ENCODE measurements at places on chromosomes 13 and 19.

GRCh38 chr19:3115916-3116602 lies 19.8 kb upstream of the GNA15 start:
- no peak for DNase-seq

DNA sequence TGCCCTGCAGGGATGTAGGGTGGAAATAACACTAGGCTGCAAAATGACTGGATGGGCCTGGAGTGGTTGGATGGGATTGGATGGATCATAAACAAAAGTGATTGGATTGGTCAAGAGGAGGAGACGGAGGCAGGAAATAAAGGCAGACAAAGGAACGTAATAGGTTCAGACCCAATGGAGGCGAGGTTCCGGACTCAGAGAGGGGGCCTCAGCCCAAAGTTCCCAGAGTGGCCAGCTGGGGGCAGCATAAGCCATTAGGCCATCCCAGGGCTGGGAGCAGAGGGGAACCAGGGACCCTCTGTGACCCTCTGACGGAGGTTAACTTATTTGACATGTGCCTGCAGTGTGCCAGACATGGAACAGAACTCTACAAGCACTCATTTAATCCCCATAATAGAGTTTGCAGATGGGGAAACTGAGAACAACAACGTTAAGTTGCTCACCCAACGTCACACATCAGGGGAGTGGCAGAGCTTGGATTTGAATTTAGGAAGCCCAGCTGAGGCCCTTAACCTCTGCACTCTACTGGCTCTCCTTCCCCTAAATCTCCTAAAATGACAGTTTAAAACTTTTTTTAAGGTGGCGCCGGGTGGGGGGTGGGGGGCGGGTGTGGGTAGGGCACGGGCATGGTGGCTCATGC lies 15.3 kb upstream of the MAP1S start:
- DNase-seq, result peak; percentile 78

DNA sequence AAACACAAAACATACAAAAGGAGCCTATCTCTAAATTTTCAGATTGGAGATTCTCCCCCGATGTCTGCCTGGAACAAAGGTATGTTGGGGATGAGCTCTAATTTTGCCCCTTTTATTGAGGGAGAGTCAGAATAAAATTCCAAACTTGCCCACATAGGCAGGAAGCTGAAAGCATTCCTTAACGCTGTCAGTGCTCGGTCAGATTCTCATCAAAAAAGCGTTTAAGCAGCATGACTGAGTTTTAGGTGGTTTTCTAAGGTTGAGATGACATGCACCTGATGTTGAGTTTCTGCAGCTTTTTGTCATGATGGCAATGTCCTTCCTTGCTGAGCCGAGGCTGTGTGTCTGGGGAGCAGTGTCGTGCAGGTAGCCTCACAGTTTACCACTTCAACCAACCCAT lies 48.4 kb upstream of the MEDAG start:
- DNase-seq, result no peak

GRCh38 chr19:51771376-51772130 lies 10.6 kb downstream of the FPR2 start:
- peak; percentile 46 for DNase-seq
